AG10803 (cell line): ENCODE measurements at places on chromosomes 12 and 14.

GRCh38 chr12:6034596-6034995, 89.5 kb upstream of the ANO2 start:
- DNase-seq, result no peak

DNA sequence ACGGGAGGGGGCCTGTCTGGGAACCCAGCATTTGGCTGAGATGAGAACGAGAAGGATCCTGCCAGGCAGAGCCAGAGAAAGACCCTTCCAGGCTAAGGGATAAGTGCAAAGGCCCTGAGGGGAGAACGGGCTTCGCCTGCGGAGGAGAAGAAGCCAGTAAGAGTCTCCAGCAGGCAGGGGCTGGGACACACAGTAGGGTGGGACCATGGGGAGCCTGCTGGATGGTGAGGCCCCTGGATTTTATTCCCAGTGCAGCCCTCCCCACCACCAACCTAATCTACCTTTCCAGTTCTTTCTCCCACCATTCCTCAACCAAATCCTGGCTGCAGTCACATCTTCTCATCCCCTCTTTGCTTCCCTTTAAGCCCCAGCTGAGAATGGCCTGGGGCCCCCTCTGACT, 12.6 kb downstream of the RAPGEF3 start:
- no peak for DNase-seq

DNA sequence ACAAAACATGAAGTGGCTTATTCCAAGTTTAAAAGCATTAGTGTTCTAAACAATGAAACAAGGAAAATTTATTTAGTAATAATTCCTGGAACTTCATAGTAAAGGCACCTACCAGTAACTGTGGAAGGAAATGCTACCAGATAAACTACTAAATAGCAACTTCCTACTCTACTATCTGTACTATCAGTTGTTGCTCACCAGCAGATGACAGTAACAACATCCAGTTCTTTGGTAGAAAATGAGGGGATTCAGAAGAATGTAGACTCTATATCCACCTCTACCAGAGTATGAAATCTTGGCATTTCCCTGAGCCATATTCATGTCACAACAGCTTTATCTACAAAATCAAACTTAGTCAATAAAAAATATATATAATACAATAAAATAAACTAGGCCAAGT, 3.1 kb downstream of the ENTPD5 start:
- no peak for DNase-seq

DNA sequence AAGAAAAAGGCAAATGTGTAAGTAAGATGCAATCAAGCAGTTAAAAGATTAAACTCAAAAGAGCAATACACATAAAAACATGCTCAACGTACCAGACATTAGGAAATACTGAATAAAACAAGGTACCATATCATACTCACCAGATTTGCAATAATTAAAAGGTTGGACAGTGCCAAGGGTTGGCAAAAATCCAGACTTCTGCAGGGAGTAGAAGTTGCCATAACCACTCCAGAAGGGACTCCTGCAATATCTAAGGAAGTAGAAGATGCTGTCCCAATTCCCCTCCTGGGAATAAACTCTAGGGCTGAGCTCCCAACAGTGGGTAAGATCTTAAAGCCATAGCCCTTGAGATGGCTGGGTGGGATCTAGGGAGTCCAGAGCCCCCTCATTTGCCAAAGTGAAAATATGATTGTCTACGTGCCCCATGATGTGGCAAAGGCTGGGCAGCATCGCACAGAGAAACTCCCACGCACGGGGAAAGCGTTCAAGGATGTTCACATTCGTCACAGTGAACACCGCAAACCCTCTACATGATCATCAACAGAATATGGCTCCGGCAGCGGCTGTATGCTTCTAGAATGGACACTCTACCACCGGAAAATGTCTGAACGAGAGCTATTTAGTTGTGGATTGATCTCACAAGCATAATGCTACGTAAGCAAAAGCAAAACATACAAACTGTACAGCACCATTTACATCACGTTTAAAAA, 12.3 kb downstream of the KCTD10 start:
- DNase-seq, result peak; percentile 69

- DNase-seq, result no peak
Measured at GRCh38 chr12:106551410-106551809, 31.4 kb upstream of the RFX4 start.

DNA sequence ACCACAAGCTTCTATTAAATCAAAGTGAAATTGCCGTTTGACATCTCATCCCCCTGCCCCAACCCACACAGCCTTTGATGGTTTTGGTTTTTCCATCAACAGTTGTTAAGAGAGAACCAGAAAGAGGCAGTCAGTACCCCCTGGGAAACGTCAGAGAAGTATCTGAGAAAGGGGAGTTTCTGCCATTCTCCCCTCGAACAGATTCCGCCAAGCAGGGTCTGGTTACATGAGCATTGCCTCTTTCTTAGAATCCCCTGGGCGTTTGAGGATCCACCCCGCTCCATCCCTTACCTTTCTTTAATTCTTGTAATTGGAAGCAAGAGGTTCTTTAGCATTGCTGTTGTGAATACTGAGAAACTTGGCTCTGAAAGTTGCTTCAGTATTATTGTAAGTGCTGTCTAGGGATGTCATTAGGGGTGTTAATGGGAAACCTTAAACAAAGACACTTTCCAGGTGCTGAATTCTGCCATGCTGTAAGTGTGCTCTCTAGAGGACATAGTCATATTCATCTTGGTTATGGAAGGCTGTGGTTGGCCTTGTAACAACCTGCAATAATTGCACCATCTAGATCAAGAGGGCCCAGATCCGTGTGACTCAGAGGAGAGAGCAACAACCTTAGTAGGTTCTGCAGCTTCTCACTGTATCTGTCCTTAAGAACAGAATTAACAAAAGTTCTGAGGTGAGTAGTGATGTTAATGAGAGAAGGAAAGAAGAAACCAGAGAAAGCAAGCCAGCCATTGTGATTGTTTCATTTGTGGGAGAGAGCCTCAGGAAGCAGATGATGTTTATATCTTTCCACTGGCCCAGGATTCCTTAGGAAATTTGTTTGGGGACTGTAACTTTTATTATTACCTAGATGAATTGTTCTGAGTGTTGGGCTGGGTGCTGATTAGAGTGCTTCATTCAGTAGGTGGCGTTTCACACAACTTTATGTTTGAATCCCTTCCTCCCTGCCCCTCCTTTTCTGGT, 9.0 kb downstream of the TMBIM6 start:
- DNase-seq, result peak; percentile 86

DNA sequence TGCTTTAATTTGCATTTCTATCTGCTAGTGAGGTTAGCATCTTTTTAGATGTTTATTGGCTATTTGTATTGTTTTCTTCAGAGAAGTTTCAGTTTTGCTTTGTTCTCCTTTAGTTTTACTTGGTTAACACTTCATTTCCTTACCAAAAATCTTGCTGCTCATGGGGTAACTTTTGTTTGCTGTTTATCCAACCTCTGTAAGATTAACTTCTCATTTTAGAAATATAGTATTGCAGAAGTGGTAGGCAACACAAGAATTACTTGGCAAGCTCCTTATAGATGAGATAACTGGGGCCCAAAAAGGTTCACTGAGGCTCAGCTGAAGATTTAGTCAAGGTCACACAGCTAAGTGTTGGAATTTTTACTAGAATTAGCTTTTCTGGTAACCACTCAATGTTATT, 40.5 kb downstream of the ALKBH1 start:
- DNase-seq, result no peak

DNA sequence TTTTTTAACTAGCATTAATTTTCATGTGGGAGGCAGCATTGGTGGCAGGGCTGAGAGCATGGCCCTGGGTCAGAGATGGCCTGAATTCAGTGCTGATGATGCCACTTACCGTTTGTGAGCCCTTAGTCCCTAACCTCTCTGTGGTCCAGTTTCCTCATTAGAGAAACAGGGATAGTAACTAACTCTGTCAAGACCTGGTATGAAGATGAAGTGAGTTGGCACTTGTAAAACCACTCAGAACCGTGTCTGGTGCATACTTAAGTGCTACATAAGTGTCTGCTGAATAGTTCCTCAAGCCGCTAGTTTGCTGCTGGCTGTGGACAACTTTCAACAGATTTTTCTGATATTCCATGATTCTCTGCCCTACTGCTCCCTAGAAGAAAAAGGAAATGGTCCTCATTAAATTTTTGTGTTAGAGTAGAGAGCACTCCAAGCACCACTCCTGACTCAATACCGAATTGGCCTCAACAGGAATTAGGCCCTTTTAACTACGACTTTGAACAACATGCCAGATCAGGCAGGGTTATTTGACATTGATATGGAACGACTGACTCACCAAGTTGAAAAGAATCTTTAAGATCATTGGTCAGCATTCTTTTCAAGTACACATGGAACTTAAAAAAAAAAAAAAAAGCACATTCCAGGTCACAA, 250.2 kb downstream of the ANO2 start:
- DNase-seq, result peak; percentile 30

DNA sequence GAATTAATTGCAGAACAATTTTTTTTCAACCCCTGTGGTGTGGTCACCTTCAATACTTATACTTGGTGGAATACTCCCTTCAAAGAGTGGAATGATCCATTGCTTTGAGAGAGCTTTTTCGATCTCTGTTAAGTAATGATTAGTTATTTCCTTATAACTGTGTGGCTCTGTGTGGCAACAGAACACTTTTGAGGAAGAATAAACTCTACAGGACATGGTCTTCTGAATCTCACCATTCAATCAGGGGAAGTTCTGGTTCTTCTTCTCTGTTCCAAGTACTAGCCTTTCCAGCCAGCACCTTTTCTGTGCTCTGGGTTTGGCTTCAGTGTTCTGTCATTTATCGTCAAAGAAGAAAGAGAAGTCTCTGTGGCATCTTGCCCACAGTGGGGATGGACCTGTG, 369.2 kb downstream of the ZFP36L1 start:
- DNase-seq, result no peak

DNA sequence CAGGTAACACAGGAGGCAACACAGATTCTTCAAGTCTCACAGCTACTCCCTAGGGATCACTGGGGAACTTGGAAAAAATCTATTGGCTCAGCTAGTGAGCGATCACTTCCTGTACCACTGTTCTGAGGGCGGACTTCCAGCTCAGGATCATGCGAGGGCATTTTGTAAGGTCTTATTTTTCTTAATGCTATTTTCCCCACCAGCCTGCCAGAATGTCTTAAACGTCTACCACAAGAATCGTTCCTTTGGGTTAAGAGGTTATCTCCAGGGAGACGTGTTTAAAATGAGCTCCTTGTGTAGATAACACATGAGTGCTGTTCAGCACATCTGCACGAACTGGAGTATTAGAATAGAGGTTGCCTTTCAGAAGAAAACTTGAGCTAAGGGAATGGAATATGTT, 162.6 kb downstream of the ETNK1 start:
- no peak for DNase-seq

DNA sequence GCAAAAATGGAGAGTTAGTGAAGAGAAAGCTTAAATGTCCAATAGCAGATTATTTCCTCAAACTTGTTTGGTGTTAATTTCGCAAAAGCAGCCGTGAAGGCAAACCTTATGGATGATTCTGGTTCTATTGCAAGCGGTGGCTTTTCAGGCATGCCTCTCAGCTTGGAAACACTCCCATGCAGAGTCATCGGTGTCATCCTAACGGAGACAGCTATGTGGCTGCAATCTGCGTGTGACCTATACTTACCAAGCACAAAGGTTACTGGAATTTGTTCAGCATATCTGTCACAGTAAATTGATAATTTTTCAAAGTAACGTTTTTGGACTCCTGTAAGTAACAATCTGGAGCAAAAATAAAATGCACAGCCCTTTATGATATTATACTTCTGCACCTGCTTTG, 5.0 kb downstream of the BEST3 start:
- no peak for DNase-seq

GRCh38 chr14:60161196-60162107, 3.7 kb downstream of the DHRS7 start:
- peak; percentile 87 for DNase-seq

DNA sequence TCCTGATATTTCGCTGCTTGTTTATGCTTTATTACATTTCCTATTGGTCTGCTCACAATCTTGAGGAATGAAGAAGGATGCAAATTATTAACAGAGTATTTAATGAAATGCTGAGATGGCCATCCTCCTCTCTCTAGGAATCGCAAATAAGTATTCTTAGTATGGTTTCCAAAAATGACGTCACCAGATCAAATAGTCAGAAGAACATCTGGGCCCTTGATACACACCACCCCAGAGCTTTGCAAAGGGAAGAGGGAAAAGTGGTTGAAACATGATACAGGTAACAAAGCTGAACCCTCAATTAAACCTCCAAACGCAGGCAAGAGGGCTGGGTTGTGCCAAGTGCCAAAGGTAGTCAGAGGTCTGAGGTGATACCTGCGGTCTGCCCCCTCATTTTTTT, 107.3 kb downstream of the BCL11B start:
- DNase-seq, result no peak

- DNase-seq, result peak; percentile 42
Measured at GRCh38 chr12:65673732-65674131, 150.6 kb upstream of the HMGA2 start.

GRCh38 chr12:51187370-51187987, 14.5 kb upstream of the TFCP2 start:
- no peak for DNase-seq

GRCh38 chr12:7966563-7966962, 30.6 kb upstream of the SLC2A3 start:
- no peak for DNase-seq

- DNase-seq, result peak; percentile 49
Measured at GRCh38 chr14:21408147-21408546, 24.3 kb upstream of the SUPT16H start.

GRCh38 chr12:6262623-6263022, 47.9 kb upstream of the PLEKHG6 start:
- DNase-seq, result no peak

GRCh38 chr14:76782885-76783566, 21.8 kb downstream of the VASH1 start:
- DNase-seq, result no peak

- DNase-seq, result no peak
Measured at GRCh38 chr12:109558374-109559199, 14.7 kb downstream of the MMAB start.

GRCh38 chr14:100682749-100683148, 43.9 kb upstream of the DLK1 start:
- DNase-seq, result no peak

DNA sequence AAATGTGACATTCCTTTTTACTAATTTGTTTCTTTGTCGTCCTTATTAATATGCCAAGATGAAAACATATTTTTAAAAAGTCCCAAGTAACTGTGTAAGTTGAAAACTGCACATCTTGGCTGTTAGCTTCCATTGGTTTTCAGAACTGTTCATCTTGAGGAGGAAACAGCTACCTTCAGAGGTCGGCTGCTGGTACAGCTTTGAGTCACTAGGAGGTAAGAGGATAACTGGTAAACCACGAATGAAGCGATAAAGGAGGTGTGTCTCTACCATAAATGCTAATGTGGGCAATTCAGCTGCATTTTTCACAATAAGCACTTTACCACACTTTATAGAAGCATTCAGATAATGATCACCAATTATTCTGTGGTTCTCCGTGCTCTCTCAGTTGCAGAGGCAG, 137.5 kb upstream of the KRAS start:
- no peak for DNase-seq

GRCh38 chr14:60327447-60328331, 78.7 kb downstream of the PPM1A start:
- peak; percentile 4 for DNase-seq

DNA sequence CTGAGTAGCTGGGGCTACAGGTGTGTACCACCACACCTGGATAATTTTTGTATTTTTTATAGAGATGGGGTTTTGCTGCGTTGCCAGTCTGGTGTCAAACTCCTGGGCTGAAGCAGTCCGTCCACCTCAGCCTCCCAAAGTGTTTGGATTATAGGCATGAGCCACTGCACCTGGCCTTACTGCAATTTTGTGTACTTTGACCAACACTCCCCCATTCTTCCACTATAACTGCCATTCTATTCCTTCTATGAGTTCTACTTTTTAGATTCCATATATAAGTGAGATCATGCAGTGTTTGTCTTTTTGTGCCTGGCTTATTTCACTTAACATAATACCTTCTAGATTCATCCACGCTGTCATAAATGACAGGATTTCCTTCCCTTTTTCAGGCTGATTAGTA, 199.1 kb downstream of the NUBPL start:
- no peak for DNase-seq

- DNase-seq, result peak; percentile 45
Measured at GRCh38 chr14:89206389-89207031, 210.5 kb downstream of the FOXN3 start.
